ENCODE measurements at places on chromosomes 6 and 20. TPM values are rescaled to one million over a fixed set of nuclear protein-coding genes. Genes with fewer than 3 reads are reported as not detected.

SLC35F1 gene
- polyA plus RNA-seq, result 5.1 TPM

TAAR5 gene
- not detected for polyA plus RNA-seq

KCNQ2 gene
- 5.2 TPM for polyA plus RNA-seq

DNA sequence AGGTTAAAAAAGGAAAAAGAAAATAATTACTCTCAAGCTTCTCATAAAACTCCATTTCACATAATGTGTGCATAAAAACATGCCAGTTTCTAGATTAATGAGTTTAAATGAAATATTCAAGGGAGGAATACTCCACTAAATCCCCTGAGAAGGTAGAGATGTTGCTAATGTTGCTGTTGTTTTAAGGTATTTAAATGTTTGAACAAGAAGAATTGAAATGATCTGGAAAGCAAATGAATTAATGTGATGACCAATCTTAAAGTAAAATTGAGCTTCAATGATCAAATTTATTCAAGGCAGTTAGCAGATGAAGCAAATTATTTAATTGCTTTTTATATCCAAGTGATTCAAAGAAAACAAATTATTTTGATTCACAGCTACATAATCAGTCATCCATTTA lies 804.4 kb downstream of the EYS start:
- no peak overlapping the region for H3K27ac ChIP-seq
- H3K36me3 ChIP-seq, result no peaks in the 10 kb centered on the region
- H3K4me1 ChIP-seq, result no peaks in the 10 kb centered on the region
- no peak for DNase-seq
- no peaks in the 10 kb centered on the region for H3K27me3 ChIP-seq

DNA sequence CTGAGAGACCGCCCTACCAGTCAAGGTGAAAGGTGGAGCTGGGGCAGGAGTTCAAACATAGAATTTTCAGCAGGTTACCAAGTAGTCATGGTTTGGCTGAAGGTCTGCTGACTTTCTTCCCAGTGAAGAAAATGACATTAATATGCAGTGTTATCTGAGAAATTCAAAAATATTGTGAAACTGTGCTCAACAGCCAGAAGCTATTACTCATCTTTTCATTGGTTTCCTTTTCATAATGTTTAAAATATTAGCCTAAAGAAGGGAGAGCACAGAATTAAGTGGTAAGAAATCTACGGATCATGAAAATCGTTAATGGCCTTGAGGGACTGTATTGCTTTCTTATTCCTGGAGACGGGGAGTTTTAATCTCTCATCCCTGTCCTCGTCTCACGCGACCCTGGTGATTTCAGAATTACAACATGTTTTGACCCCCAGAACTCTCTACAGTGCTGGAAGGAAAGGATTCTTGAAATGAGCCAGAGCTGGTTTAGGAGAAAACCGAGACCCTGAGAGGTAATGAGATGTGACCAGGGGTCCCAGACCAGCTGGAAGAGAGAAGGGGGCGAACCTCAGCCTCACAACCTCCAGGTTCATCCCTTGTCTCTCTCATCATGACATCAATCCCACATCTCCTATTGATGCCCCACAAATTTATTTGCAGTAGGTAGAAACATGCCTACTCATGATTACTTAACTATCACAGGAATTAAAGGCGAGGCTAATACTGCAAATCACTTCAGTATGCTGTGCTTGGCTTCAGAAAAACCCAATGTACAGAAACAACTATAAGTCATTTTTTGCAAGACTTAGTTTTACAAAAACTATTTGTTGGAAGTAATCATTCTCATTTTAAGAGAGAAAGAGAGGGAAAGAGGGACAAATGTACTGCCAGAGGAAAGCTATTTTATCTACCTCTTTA lies 209.5 kb downstream of the FNDC1 start:
- no peaks in the 10 kb centered on the region for H3K4me1 ChIP-seq
- DNase-seq, result no peak
- H3K4me3 ChIP-seq, result no peak overlapping the region
- H3K27ac ChIP-seq, result no peak overlapping the region

- no peak overlapping the region for H3K4me3 ChIP-seq
- no peak overlapping the region for H3K27ac ChIP-seq
- H3K27me3 ChIP-seq, result no peaks in the 10 kb centered on the region
Measured at GRCh38 chr6:5566718-5567117, 305.4 kb downstream of the FARS2 start.

- no peak overlapping the region for H3K27ac ChIP-seq
- H3K27me3 ChIP-seq, result no peaks in the 10 kb centered on the region
Measured at GRCh38 chr6:75986935-75987334, 85.5 kb downstream of the IMPG1 start.

DNA sequence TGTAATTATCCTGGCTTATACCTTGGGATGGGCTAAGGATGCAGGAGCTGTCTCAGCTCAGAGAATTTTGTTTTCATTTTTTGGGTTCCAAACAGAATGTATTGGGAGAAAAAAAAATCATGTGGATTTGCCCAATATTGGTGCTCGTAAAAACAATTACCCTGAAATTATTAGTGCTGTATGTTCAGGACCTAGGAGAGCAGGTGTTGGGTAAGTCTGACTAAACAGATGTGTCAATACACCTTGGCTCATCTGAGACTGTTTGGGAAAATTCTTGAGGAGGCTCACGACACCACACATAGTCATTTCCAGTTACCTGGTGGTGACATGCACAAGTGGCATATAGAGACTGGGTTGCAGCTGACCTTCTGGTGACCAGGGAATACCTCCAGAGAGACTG lies 802.1 kb upstream of the FLRT3 start:
- H3K4me1 ChIP-seq, result peaks cover 13% of the 10 kb centered on the region
- no peaks in the 10 kb centered on the region for H3K36me3 ChIP-seq
- H3K27ac ChIP-seq, result no peak overlapping the region
- DNase-seq, result peak; percentile 14
- H3K4me3 ChIP-seq, result no peak overlapping the region
- no peaks in the 10 kb centered on the region for H3K27me3 ChIP-seq

DNA sequence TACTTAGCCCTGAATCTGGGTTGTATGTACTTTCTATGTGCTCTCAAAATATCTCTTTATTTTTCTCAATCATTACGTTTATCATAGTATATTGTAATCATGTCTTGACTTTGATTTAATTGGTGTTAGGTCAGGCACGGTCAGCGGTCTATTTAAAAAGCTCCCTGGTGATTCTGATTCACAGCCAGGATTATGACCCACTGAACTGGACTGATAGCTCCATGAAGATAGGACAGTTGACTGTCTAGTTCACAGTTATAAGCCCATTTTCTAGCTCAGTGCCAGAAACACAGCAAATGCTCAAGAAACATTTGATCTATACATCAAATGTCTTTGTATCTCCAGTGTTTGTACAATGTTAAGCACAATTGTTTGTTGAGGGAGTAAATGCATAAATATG lies 111.5 kb upstream of the CCN2 start:
- H3K27me3 ChIP-seq, result no peaks in the 10 kb centered on the region
- peaks cover 8% of the 10 kb centered on the region for H3K4me1 ChIP-seq
- no peaks in the 10 kb centered on the region for H3K36me3 ChIP-seq
- no peak overlapping the region for H3K4me3 ChIP-seq
- DNase-seq, result no peak

DNA sequence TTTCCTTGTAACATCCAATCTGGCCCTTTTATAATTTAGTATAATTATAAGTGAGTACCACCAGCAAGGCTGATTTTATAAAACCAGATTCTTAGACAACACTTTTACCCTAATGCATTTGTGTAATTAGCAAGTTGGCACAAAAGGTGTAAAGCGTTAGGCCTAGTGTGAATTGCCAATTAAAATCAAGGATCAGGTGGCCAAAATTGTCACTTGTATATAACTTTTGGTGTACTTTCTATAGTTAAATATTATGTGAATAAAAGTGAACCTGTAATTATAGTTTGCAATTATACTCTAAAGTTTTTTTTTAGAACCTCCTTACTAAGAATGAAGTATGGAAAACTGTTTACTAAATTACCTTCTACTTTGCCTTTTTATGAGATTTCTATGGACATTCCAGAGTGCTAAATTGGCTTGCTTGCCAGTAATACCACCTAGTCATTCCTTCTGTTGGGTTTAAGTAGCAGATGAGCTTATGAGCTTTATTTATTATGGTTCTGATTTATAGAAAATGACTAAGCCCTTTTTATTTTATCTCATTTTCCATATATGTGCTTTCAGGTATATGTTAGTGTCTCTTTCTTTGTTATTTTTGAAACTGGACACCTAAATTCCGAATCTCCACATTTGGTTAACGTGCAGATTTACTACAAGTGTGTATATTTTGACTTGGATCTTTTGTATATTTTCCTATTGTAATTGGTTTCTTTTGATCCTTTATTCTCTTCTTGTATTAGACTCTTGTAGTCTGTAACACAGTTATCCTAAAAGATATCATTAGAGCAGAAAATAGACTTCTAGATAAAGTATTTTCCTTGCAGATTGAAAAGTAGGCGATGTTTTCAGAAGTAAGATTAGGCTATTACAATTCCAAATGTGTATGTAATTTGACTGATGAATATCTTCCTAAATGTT lies 3.9 kb downstream of the STXBP5 start:
- DNase-seq, result no peak
- no peak overlapping the region for H3K4me3 ChIP-seq
- H3K4me1 ChIP-seq, result no peaks in the 10 kb centered on the region
- H3K27ac ChIP-seq, result no peak overlapping the region
- no peaks in the 10 kb centered on the region for H3K27me3 ChIP-seq
- H3K36me3 ChIP-seq, result peaks cover 6% of the 10 kb centered on the region

Data from large intestine (tissue), 12 donors.